ENCODE measurements at places on chromosomes 1 and 21.

DNA sequence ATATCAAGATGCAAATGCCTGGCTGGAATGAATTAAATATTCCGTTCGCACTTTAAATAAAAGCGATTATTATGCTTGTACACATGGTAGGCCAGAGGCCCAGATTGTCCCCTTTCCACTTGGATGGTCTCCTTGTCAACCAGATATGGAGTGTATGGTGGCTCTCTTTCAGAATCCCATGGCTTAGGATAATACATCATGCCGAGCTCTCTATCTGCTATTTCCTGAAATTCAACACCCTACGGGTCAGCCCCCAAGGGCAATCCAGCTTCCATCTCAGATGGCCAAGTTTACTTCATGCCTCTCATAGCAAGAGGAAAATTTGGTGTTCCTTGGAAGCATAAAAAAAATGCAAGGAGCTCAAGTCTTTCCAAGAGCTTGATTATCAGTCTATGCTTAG lies 25.4 kb upstream of the FMO1 start:
- DNase-seq = no peak

- DNase-seq = no peak
Observed at GRCh38 chr1:16149702-16150488, 6.0 kb downstream of the EPHA2 start.

- no peak for DNase-seq
Observed at GRCh38 chr1:10283318-10283984, 73.1 kb downstream of the KIF1B start.

- DNase-seq = no peak
Observed at GRCh38 chr1:52145137-52145536, 3.2 kb downstream of the ZFYVE9 start.

DNA sequence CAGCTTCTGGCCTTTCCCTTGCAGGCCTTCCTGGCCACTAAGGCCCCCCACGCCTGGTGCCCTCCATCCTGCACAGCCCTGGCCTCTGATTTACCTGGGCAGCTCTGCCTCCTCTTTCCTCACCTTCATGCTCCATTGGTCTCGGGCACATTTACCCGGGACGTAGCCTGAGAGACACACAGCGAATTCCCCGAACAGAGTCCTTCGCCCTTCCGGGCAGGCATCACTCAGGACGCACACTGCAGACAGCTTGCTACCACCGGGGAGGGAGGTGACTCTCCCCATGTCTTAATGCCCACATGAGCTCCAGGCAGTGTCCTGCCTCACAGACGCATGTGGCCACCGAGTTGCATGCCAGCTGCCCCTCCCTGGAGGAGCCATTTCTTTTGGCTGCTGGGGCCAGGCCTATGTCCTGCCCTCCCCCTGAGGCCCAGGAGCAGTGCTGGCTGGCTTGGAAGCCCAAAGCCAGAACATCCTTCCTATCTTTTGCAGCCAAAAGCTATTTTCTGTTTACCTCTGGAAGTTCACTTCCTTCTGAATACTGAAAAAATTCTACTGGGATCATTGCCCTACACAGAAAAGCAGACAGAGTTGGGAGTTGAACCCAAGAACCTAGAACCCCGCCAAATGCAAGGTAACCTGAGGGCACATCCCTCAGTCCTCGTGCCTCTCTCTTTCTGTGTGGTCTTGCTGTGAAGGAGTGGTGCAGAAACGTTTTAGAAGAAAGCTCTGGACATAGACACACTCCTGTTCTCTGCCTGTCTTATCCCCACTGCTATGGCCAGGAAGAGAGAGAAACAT lies 209.5 kb downstream of the TOMM20 start:
- no peak for DNase-seq

DNA sequence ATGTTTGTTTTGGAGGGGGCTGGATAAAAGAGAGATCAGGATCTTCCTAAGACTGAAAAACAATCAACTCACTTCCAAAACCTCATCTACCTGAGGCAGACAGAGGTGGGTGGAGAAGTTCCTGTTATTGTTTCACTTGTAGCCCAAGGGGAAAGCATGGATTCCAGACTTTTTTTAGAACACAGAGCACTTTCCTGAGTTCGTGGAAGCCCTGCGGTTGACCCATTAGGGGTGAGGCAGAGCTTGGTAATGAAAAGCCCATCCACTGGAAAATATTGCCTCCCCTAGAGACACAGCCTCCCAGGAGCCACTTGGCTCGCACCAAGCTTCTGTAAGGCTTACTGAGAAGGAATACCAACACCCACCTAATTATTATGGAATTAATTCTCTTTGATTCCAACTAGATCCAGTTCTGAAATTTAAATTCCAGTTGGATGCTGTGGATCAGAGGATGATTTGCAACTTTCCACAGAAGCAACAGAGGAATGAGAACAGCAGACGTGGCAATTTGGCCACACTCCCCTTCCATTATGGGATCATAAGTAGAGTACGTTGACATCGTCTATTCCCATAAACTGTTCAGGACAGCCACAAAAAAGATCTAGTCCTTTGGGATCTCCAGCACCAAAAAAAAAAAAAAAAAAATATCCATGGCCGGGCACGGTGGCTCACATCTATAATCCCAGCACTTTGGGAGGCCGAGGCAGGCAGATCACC lies 4.1 kb upstream of the PEF1 start:
- DNase-seq = no peak

GRCh38 chr1:8349961-8350360 lies 32.0 kb downstream of the SLC45A1 start:
- DNase-seq = no peak

- DNase-seq = no peak
Observed at GRCh38 chr1:4150262-4150661, 250.2 kb upstream of the C1orf174 start.

GRCh38 chr1:105632342-105633196 lies 1423.9 kb upstream of the PRMT6 start:
- DNase-seq = no peak

DNA sequence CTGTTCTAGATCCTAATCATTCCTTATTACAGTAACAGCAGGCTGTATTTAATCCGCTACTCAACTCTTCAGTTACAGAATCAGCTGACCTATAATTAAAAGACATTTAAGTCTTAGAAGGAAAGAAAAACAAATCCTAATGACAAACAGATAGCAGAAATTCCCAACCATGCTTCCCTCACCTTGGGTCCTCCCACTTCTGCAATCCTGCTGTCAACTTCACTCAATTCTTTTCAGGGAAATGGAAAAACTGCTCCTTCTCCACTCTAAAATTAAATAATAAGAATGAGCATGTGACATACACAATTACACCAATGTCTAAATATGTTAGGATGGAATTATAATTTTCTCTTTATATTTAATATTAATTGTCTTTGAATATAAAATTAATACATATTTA lies 182.6 kb upstream of the LYPLAL1 start:
- DNase-seq = no peak

DNA sequence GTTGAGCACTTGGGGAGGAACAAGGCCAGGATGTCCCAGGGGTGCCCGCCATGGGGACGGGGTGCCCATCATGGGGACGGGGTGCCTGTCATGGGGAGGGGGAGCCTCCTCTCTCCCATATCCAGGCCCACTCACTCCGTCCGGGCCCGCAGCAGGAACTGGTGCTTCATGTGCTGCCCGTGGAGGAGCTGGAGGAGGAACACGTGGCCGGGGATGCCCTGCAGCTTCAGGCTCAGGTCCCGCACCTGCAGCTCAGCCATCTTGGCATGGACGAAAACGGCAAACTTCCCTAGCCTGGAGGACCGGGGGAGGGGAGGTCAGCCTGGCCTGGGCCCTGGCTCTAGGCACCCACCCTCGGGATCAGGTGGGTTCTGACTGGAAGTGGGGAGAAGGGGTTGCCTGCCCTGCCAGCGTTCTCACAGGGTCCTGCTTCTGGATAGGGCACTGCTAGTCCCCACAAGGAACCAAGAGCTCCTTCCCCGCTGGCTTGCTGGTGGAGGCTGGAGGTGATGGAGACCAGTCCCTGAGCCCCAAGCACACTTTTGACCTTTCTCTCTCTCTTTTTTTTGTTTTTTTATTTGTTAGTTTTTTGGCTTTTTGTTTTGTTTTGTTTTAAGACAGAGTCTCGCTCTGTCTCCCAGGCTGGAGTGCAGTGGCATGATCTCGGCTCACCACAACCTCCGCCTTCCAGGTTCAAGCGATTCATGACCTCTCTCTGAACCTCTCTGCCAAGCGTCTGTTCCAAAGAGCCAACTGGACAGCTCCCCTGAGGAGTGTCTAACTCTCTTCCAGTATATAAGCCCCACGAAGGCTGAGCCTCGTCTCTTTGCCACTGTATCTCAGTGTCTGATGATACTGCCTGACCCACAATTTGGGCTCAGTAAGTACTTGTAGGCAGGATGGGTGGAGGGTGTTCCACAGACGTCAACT lies 9.9 kb downstream of the ARHGEF19 start:
- no peak for DNase-seq

- DNase-seq = no peak
Observed at GRCh38 chr1:147895123-147895522, 7.5 kb upstream of the GJA8 start.

DNA sequence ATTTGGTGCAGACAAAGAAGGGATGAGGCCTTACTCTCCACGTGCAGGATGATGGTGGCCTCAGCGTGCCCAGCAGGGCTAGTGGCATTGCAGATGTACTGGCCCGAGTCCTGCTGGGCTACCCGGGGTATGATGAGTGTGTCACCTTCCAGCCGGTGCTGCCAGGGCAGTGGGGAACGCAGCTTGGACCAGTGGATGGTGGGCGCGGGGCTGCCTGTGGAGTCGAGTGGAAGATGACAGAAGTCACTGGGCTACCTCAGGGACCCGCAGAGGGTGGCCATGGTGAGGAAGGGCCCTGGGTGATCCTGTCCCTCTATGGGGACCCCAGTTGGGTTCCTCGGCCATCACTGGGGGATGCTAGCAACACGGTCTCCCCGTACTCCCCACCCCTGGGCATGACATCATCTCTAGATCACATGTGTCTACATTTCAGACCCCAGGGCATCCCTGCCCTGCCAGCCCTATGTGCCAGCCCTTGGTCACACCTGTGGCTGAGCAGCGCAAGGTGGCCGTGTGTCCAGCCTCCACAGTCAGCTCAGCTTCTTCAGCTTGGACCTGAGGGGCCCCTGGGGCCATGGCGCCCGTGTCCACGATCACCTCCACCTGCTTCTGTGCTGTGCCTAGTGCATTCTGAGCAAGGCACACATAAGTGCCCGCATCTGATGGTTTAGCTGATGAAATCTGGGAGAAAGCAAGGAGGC lies 27.4 kb downstream of the LDLRAD2 start:
- no peak for DNase-seq

- DNase-seq = no peak
Observed at GRCh38 chr1:64356636-64357256, 113.2 kb upstream of the CACHD1 start.

DNA sequence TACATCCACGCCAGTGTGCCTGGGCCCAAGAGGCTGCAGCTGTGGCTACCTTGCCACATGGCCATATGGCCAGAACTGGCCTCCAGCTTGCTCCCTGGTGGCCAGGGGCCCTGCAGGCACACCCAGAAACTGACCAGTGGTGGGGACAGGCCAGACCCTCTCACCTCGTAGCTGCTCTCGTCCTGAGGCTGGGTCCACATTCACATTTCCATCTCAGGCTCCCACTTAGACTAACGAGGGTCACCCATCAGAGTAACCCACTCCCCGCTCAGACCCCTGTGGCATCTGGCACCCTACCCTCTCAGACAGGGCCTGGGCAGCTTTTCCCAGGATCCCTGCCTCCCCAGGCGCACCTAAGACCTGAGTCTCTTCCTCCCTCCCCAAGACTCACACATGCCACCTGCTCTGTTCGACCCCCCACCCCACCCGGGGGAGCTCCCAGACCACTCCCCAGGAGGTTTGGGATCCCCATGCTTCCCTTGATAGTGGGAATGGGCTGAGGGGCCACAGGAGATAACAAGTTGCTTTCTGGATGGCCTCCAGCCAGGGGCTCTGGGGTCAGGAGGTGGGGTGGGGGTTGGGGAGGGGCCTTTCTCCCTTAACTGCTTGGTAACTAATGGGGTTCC lies 21.3 kb upstream of the RNU1-4 start:
- DNase-seq = no peak

- no peak for DNase-seq
Observed at GRCh38 chr1:205668951-205669340, 11.4 kb downstream of the SLC45A3 start.

GRCh38 chr1:62333441-62333840 lies 14.2 kb upstream of the KANK4 start:
- DNase-seq = no peak

DNA sequence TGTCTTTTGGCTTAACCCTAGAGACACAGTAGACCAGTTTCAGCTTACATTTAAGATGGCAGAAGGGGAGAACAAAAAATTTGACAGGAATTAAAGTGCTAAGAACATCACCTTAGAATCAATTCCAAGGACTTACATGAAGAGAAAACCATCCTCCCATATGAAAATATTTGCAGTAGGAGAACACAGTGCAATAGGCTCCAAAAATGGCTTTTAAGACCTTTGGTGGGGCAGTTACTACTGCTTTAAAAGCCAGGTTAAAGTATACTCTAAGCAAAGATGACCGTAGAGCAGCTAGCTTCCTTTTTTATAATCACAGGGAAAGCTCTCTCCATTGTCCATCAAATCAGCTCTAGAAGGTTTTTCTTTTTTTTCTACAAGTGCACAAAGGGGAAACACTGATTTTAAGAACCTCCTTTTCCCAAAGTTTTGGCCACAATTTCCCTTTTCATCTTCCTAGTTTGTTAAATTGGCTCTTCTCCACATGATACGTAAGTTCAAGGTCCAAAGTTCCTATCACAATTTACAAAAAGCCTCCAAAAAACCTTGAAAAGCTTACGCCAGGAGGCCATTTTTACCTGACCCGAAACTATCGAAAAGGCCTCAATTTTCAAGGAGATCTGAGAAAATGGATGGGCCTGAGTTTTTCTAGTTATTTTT lies 3.3 kb downstream of the TXNIP start:
- no peak for DNase-seq

All from posterior cingulate gyrus (tissue), 11 donors.